ENCODE measurements at places on chromosomes 6 and 20.
A peak's percentile ranks its signal among the peaks of the same experiment; 100 is the strongest.

DNA sequence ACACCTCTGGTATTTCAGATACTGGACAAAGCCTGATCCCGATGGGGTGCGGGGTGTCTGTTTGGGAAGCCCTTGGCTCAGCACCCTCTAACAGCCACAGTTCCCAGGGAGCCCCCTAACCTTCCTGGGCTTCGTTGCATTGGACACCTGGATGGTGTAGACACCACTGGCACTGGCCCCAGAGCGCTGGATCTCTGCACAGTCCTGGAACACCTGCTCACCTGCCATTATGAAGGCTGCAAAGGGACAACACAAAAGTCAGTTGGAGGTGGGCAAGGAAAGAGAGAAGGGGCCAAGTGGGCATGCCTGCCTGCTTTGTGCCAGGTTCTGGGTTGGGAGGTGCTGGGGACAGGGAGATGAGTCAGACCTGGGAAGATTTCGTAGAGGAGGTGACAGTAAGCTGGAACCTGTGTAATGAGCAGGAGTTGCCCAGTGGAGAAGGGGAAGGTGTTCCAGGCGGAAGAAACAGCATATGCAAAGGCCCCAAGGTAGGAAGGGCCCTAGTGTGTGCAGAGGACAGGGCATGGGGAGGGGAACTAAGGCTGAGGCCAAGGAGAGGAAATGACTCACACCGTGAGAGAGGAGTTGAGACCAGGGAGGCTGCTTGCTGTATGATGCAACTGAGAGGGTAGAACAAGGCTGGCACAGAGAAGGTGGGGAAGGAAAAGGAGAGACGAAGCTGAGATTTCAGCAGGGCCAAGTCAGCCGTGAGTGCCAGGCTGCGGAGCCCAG is 34.9 kb downstream of the ANGPT4 start:
- DNase-seq, result no peak

DNA sequence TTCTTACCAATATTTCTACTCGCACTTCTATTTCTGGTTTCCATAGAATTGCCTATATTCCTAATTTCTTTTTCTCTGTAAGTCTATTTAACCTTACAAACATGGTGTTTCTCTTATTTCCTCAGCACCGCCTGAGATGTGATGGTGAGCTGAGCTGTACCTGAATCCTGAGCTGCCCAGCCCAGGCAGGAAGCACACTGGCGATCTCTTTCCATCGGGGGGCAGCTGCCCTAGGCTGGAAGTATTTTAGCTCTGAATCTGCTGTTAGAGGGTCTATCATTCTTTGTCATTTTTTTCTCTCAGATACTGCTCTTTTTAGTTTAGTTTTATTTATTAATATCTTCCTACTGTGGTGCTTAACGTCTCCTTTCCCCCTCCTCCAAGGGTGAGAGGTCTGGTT is 173.4 kb upstream of the SLC35B3 start:
- no peak for DNase-seq

DNA sequence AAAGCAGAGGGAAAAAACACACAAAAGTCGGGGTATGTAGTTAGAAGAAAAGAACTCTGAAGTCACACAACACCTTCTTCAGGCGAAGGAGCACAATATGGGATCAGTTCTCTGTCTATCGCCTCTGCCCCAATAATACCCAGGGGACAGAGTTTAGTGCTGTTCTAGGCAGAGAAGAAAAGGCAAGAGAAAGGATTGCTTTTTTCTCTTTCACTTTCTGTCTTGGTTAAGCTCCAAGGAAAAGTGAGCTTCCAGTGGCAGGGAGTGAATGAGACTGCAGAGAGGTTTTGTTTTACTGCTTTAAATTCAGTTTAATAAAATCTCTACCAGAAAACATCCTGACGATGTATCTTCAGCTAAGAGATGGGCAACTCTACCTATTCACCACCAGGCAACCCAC is 86.6 kb upstream of the STXBP5 start:
- DNase-seq, result no peak

GRCh38 chr6:32785781-32786533 is 22.6 kb upstream of the HLA-DQB2 start:
- no peak for DNase-seq

DNA sequence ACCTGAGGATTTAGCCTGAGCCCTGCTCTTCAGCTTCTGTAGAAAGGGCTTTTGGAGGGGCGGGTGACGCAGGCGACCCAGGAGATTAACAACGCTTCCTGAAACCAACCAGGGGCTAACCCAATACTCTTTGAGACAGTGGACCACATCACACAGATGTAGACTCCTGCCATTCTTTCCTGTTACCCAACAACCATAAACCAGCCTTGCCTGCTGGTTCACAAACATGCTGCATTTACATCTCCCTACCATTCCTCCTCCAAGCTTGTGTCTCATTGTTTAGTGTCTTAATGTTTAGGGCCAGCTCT is 28.3 kb downstream of the PPP1R16B start:
- DNase-seq, result no peak

- no peak for DNase-seq
These were observed 251.0 kb downstream of the KHDC1L start for GRCh38 chr6:72974276-72974675.

DNA sequence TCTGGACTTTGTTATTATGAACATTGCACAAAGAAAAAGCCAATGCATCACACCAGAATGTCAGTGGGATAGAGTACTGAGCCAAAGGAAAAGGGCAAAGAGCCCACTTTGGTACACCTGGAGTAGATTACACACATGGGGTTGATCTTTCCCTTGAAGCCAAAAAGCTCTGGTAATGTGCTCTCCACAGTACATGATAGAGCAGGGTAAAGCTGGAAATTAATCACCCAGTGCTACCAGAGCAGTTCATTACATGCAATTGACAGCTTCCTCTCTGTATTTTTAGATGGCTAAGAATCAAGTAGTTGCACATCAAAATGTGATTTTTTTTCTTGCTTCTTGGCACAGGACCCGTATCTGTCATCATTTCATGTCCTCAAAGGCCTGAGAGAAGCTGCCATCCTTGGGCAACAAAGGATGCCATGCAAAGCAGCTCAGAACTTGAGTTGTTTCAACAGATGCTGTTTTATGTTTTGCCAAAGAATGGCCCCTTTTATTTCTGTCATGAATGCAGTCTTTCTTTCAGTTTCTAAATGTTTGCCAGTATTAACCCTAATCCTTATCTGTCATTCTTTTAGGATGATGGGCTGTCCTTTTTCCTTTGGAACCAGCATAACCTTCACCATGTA is 88.1 kb downstream of the HDGFL1 start:
- DNase-seq, result peak; percentile 63

DNA sequence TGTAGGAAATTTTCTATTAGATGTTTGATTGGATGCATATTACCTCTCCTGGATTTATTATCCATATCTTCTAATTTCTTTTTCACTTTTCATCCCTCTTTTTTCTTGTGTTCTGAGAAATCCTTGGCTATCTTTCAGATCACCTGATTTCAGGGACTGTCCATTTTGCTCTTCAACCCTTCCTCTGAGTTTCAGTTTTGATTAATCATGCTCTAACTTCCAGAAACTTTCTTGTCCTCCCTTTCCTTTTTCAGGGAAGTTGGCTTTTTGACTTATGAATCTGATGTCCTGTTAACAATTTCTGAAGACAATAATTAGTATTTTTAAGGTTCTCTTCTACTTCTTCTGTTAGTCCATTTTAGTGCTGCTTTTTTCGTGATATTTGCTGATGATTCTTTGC is 79.1 kb downstream of the FKBP5 start:
- DNase-seq, result no peak

DNA sequence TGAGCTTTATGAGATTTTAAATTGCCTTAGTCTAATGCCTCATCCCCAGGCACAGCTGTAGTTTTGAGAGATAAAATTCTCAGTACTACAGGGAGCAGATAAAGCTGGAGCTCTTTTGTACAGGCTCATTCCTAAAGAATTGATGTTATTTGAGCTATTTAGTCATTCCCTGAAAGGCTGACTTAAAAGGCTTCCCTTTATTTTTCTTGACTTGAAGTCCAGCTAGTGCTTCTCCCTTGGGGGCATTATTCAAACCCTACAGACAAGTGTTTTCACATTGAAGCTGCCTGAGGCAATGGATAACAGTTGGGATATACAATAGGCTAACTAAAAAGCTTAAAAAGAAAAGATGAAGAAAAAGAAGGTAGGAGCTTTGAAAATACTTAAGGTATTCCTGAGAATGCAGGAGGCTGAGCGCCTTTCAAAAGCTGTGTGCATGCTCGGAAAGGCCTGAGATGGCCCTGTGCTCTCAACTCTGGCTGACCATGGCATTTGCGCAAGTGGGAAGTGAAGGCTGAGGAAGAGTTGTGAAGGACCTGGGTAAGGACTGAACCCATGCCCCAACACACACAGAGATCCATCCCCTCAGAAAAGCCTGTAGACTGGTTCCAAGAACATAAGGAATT is 315.1 kb downstream of the SMOC2 start:
- no peak for DNase-seq

DNA sequence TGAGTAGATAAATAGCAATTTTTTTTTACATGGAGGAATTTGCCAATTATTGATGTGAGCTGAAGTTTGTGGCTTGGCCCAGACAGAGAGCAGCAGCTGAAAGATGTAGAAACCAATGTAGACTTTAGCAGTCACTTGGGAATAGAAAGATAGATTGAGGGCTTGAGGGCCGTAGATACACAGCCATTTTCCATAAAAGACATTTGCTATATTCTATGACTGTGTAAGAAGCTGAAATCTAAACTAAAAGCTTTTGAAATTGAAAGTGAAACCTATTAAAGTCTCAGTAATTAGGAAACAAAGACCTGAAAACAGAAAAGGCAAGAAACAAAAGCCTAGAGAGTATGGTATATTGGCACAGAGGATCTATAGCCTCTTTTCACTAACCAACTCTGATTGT is 332.7 kb downstream of the CENPW start:
- DNase-seq, result no peak

GRCh38 chr20:21526776-21527175 is 12.9 kb upstream of the NKX2-2 start:
- no peak for DNase-seq

DNA sequence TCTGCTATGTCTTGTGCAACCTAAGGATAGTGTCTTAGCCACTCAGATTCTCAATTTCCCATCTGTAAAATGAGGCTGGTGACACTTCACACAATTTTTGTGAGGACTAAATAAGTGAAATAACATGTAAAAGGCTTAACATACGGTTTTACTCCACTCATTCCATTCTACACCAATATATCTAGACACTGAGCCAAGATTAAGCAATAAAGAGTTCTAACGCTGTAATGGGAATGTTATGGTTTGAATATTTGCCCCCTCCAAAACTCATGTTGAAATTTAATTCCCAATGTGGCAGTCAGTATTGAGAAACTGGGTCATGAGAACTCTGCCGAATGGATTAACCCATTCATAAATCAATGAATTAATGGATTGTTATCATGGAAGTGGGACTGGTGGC is 301.0 kb downstream of the HACE1 start:
- no peak for DNase-seq

GRCh38 chr6:13711324-13711732 is 307 bp downstream of the RANBP9 start:
- DNase-seq, result no peak

GRCh38 chr6:10528158-10528981 is 7.2 kb downstream of the GCNT2 start:
- DNase-seq, result no peak

DNA sequence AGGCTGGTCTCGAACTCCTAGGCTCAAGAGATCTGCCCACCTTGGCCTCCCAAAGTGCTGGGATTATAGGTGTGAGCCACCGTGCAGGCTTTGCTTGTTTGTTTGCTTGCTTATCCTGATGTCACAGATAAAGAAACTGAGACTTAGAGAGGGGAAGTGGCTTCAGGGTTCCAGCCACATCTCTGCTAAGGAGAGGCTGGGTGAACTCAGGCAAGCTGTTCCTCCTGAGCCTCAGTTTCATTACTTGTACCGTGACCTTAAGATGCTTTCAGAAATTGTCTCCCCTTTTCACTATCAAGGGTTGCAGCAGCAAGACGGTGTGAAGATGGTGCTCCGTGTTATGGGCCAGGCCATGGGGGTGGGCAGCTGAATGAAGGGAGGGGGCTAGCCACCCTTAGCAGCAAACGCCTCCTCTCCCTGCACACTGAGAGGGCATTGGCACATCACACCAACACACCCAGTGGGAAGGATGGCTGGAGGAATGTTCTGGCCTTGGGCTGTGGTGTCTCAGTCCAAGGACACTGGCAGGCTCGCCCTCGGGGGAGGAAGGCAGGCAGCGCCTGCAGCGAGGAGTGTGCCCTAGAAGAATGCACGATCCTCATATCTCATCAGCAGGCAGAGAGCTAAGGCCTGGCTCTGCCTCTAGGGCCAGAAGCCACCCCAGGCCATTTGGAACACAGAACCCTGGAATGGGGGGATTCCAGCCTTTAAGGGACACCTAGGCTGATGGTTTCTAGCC is 48.2 kb upstream of the TLDC2 start:
- no peak for DNase-seq

DNA sequence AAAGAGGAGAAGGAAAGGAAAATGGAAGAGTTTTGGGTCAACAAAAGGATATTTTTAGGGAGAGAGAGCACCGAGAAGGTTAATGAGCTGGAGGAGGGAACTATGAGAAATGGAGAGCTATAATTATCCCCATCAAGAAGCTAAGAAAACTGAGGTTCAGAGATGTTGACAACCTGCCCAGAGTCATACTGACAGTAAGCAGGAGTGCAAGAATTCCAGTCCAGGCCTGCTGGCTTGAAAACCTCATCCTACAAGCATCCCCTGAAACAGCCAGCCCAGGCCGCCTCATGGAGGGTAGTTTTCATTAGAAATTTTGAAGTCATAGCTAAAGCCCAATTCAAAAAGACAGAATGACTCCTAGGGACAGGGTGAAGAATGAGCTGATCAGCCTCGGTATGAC is 172.1 kb upstream of the LRFN2 start:
- DNase-seq, result no peak

DNA sequence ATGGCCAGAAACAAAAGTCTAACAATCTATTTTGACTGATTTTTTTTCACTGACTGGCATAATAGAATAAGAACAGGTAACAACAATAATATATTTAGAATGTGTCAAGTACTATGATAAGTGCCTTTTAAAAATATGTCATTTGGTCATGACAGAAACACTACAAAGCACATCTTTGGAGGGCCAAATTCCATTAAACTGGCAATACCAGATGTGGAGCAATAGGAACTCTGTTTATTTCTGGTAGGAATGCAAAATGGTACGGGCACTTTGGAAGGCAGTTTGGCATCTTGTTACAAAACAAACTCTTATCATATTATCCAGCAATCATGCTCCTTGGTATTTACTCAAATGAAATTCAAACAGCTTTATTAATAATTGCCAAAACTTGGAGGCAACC is 39.3 kb downstream of the TENT5A start:
- DNase-seq, result no peak

- DNase-seq, result no peak
These were observed 51.6 kb downstream of the LAMA4 start for GRCh38 chr6:112202639-112203341.

DNA sequence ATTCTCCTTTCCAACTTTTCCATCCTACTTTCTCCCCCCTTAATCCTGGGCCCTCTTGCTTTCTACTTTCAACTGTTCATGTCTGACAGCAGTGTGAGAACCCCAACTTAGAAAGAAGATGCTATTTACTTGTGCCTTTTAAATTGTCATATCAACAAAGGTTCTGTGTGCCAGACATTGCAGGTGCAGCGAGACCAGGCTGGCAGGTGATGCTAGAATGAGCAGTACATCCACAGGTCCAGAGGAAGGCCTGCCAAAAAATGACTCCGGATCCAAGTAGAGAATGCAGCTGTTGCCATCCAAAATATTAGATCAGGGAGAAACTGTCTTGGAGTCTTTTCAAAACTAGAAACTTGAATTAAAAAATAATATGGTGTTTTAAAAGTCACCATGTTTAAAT is 510.5 kb downstream of the LMBRD1 start:
- no peak for DNase-seq

Data from dorsolateral prefrontal cortex (tissue), 122 donors.